HepG2 (cell line): ENCODE measurements at places on chromosomes 4 and X. TPM values are rescaled to one million over a fixed set of nuclear protein-coding genes. Genes with fewer than 3 reads are reported as not detected.

GRCh38 chr4:80967346-80967745 lies 63.2 kb upstream of the BMP3 start:
- DNase-seq = no peak

GRCh38 chrX:105822138-105823091 lies at the start of gene NRK:
NRK (plus strand) TSS chrX:105822539; CDS start chrX:105822846, 307 bp downstream.
- DNase-seq = no peak

- no peak for DNase-seq
These were observed 51.2 kb downstream of the TMEM144 start for GRCh38 chr4:158261480-158261879.

DNA sequence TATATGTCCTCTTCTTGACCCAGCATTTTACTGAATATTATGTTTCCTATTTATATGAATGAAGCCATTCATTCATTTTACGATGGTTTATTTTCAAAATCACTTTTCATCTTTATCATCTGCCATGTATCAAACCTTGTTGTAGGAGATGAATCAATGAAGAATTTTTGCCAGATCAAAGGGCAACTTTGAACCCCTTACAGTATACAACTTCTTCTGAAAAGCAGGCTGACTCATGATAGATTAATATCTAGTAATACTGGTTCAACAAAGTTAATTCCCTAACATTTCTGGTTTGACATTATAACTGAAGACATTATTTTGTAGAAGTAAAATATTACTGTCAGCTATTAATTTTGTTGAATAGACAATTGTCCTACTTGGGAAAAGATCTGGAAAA lies 226.0 kb downstream of the RPA4 start:
- DNase-seq = no peak

DNA sequence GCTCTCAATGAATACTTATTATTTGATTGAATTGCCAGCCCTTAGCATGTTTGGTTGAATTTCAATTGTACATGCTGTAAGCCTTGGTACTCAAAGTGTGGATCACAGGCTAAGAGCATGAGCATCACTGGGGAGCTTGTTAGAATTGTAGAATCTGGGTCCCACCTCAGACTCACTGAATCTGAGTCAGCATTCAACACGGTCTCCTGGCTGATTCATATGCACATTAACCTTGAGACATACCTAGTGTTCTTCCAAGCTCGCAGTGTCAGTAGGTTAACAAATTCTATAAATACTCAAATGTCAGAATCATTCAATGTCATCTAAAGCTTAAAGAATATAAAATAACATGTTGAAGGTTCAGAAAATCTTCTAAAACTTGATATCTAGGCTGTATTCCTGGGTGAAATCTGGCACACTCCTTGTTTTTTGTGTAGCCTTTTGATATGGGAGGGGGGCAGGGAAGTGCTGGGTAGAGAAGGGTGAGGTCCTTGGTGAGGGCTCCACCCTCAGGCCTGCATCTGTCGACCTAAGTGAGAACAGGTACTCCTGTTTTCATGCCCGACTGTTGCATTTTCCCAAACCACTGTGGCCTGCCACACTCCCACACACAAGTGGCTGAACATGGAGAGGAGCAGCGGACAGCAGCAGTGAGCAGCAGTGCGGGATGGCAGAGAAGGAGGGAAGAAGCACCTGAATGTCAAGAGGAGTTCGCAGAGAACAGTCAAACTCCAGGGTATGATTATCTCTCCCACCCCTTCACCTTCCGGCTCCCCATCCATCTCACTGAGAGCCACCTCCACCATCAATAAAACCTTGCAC lies 529.6 kb upstream of the IGFBP7 start:
- DNase-seq = no peak

- DNase-seq = no peak
These were observed 2.4 kb downstream of the PRIMPOL start for GRCh38 chr4:184651899-184652298.

GRCh38 chr4:150009533-150009932 lies 68.7 kb upstream of the DCLK2 start:
- DNase-seq = no peak

DNA sequence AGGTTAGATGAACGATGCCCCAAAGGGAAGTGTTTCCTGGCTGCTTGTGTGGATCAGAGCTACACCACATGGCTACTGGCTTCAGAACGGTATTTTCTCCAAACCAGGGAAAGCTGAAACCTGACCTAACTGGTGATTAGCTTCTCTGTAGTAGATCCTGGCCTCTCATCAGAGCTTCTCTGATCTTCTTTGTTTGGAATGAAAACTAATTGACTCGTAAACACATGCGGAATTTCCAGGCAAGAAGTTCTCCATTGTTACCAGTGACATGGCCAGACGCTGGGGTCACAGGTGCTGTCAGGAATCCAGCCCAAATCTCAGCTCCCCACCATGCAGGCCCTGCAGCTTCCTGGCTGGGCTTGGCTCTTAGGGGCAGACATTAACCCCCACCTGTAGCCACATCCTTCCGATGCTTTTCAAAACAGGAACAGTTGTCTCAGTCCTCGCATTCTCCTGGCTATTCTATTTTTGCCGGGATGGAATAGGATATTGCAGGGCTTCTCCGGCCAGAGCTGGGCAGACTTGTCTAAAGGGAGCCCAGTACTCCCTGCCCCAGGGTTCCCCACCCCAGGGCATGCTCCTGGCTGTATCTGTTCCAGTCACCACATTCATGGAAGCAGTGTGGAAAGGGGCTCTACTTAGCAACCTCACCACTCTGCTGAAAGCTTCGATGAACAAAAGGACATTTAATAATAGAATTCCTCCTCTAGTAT lies 305.4 kb upstream of the F9 start:
- no peak for DNase-seq

DNA sequence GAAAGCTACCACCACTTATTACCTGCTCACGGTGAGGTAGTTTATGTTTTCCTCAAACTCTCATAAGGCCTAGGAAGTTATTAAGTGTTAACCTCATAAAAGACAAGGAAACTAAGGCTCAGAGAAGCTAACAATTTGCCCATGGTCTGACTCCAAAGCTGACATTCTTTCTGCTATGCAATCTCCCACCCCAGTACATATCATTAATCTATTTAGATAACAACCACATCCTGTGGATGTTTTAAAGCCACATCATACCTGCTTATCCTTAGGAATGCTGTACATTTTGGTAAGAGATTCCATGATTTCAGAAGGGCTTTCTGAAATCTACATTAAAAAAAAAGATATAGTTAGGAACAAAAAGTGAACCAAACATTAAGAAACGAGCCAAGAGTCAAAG lies 55.4 kb downstream of the HUWE1 start:
- DNase-seq = no peak

DNA sequence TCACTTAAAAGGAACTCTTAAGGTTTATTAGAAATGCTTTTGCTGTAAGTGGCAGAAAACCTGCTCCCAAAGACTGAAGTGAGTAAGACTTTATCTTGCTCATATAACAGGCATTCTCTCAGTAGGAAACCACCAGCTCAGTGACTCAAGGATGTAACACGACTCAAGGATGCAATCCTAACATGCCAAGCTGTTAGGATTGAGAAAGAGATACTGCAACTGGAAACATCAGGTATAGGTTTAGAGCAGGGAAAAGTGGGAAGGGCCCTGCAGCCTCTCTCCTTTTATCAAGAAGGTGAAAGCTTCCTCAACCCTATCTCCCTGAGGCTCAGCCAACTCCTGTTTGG lies 11.9 kb upstream of the SLC9A7 start:
- DNase-seq = no peak

DNA sequence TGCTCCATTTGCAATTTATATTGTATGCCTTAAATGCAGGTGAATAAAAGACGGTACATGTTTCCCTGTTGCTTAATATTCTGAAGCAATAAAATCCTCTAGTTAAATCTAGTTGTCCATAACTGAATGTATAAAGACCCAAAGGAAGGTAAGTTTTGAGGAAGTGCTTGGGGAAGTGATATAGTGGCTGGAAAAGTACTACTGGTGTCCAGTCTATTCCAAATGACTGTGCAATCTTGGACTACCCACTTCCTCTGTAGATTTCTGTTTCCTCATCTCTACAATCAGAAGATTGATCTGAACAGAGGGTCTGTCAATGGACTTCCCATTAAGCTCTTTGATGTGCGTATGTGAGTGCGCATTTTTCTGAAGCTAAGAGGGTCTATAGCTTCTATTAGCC lies 17.0 kb downstream of the SNCA start:
- no peak for DNase-seq

DNA sequence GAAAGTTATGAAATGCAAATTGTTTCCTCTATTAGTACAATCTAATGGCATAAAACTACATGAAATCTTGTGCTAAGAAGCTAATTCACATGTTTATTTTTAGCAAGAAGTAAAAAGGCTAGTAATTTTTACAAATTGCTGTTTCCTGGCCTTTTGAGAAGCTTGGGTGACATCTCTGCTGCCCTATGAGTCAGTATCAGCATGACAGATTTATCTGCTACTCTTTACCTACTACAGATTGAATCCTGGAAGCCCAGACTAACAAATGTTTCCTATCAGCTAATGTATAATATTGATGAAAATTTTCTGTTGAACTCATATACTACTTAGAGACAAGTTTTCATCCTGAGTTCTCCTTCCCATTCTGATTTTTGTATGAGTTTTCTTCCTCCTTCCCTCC lies 232.4 kb downstream of the DCTD start:
- no peak for DNase-seq

GRCh38 chr4:41989994-41990364 lies 351 bp upstream of the SLC30A9 start:
- DNase-seq = no peak

DNA sequence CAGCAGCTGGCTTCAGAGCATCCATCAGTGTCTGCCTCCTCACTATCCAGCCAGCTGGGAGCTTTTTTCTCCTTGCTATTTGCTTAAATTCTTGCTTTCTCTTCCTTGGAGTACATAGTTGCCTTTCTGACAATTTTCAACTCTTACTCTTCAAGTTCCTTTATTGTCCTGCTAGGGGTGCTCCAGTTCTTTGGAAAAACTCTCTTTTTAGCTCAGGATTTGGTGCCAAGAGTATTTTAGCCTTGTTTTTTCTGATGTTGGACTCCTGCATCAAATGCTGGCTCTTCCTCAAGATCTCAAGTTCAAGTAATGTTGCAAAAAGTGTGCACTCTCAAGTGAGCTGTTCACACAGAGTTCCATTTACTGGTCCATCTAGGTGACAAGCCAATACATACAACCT lies 126.4 kb downstream of the KDR start:
- DNase-seq = no peak

DNA sequence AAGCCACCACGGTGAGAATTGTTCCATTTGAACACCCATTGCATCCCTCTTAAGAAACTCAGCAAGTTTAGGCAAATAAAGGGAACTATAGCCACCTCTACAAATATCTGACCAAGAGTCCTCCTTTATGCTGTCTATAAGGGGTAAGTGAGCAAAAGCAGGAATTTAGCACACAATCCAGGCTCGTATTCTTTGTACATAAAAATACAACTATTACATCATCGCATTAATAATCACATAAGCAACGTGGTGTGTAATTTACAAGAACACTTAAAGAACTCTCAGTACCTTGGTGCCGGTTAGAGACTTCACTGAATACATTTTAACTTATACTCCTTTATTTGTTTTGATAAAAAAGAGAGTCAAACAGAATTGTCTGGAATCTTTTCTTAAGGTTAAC lies 38.8 kb downstream of the PALLD start:
- DNase-seq = no peak

Gene HPGDS
- not detected in 2 replicates for total RNA-seq

GRCh38 chr4:3792813-3793212 lies 26.6 kb downstream of the ADRA2C start:
- DNase-seq = no peak

DNA sequence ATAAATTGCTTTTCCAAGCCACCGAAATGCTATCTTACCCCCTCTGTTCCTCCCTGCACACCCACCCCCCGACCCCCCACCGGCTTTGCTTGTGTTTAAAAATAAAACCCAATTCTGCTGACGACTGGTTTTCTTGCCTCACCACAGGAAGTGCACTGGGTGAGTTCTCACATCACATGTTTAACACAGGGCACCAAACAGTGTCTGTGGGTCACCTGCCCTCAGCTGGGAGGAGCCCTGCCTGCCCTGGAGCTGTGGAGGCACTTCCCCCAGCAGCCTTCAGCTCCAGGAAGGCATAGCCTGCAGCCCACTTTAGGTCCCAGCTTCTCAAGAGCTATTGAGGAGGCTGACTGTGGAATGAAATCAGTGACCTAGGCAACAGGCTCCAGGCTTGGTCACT lies 8.8 kb downstream of the TMEM255A start:
- DNase-seq = no peak

DNA sequence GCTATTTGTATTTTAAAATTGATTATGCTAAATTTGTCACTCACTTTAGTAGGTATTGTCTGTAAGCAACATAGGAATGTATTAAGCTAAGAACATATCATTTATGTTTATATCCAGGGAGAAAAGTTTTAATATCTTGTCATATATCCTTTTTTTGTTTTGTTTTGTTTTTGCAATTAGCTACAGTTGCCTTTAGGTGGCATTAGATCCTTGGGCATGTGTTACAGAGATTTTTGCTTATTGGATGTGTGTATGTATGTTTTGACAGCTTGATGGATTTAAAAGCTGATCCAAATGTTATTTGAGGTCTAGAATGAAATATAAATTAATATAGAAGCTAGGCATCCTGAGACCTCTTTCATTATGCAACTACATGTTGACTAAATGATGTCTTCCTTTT lies 36.1 kb upstream of the OTUD4 start:
- DNase-seq = no peak

Gene CAPN6
- not detected in 2 replicates for total RNA-seq

DNA sequence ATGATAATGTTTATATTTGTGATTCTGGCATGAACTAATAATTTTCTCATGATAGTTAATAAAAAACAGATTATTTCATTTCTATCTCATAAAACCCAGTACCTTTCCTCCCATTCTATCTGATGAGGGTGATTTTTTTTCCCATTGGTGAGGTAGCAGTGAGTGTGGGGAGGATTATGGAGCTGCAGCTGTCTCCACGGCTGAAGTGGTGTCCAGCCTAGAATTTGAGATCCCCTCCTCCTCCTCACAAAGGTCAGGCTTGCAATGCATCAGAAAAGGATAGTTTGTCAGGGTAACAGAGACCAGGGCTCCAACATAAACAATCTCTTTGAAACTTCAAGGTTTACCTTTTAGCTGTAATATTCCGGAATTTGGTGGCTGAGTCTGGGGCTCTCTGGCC lies 60.9 kb downstream of the C4orf51 start:
- no peak for DNase-seq

DNA sequence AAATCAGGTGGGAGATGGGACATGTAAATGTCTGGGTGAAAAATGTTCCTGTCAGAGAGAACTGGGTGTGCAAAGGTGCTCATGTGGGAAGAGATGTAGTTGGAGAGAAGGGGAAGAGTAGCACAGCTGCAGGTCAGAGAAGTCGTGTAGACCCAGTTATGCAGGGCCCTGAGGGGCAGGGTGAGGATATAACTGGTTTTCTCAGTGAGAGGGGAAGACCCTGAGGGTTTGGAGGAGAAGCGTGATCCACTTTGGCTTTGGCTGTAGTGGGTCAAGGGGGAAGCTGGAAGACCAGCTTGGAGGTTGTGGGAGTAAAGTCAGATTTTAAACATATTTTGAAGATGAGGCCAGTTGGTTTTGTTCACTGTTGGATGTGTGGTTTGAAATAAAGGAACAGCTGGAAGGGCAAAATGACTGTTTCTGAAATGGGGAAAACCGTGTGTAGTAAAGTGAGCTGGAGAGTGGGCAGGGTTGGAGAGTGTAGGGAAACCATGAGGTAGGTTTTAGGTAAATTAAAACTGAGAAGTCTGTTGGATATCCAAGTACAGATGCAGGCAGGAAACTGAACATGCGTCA lies 44.2 kb downstream of the NAP1L5 start:
- no peak for DNase-seq

Gene ARX
- not detected in 2 replicates for total RNA-seq
